Erythroblast (primary cell): ENCODE measurements at places on chromosomes 2 and 18.

DNA sequence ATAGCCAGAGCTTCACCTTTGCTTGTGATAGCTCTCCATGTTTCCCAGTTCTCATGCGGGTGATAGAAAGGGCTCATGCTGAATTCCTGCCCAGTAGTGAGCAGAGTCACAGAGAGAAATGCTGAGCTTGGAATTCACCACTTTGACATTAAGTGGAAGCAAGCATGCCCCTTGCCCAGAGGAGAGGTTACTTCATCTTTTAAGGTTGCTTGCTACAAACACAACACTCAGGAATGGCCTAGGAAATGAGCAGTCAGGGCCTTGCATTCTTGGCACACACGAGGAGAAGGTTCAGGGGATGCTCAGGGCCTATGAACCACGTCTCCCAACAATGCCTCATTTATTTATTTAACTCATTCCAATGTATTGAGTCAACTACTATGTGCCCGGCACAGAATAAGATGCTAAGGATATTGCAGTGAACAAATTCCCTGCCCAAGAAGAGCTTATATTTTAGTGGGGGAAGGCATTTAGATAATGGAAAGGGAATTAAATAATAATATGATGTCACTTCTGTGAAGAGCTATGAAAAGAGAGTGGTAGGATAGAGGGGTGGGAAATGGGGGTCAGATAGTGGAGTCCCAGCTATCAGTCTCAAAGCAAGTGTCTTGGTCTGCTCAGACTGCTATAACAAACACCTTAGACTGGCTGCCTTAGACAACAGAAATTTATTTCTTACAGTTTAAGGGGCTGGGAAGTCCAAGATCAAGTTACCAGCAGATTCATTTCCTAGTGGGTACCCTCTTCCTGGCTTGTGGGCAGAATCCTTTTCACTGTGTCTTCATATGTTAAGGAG lies 42.1 kb downstream of the DDX18 start:
- no peak for DNase-seq

GRCh38 chr2:165017966-165018596 lies 62.8 kb upstream of the SLC38A11 start:
- DNase-seq = no peak

- no peak for DNase-seq
These were observed 263.2 kb upstream of the CDH7 start for GRCh38 chr18:65487569-65487968.

DNA sequence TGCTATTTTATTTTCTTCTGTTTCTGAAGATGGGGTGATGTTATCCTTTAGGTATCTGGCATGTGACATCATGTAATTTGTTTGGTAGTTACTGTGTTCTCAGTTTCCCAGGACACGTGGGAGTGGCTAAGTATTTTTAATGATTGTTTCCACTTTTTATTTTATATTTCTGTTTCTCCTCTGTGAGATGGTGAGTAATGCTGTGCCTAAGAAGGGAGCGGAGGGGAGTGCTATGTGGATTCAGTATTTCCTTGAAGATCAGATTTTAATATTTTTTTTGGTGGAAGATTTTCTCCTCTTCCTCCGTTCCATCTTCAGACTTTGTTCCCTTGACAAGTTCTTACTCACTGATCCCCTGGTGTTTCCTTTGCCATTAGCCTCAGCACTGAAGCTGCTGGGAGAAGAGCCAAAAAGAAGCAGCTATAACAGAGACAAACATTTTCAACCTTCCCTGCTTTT lies 180.0 kb upstream of the MMADHC start:
- no peak for DNase-seq

DNA sequence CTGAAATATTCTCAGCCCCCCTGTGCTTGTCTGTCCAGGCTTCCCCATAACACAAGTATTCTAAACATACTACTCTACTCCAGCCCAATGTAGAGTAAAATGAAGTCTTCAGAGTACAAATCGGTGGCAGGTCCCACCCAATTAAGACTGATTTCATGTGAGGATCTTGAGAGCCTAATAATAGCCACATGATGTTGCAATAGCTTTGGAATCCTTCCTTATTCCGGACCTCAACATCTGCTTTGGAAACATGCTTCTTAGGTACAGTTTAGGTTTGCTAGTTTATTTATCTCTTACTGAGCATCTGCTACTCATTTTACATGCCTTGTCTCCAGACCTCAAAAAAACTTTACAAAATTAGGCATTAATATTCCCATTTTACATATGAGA lies 207.3 kb upstream of the RAB6C start:
- no peak for DNase-seq

GRCh38 chr2:229798446-229799155 lies 84.2 kb upstream of the DNER start:
- no peak for DNase-seq

- DNase-seq = no peak
These were observed 136.8 kb downstream of the RDH14 start for GRCh38 chr2:18423636-18424035.

DNA sequence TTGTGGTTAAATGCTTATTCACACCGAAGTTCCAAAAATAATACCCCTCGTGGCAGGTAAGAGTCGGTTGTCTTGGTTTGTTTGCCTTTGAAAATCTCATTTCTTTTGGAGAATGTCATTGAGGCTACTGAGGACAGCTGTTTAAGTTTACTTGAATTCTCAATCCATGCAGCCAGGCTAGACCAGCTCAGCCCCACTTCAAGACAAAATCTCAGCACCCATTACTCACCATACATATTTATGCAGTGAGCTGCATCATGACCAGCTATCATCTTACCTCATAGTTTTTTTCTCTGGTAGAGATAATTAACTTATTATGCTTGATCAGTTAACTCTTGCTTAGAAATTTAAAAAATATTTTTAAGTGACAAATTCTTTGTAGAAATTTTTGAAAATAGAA lies 115.9 kb downstream of the HAUS1 start:
- no peak for DNase-seq

DNA sequence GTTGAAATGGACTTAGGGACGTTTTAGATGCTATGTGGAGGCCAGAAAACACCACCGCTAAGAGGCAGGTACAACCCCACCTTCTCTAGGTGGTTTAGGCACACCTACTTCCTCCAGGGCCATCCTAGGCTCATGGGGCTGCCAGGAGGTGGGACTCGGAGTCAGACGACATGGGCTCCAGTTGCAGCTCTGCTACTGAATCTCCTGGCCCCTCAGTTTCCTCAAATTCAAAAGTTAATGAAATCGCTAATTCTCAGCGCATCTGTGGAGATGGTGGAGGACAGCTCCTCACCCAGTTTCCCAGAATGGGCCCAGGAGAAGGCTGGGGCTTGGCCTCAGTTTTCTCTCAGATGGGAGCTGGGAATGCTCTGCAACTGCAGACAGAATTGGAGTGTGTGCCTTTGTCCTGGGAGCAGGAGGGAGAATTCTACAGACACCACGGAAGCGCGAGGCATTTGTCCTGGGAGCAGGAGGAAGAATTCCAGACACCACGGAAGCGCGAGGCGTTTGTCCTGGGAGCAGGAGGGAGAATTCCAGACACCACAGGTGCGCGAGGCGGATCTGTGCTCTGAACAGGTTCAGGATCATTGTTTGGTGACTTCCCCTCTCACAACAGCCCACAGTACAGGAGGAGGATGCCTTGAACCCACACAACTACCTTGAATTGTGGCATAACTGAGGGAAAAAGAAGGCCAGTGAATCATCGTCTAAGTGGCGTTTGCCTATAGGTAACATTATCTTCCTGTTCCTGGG lies 103.7 kb upstream of the PXDN start:
- DNase-seq = no peak

GRCh38 chr2:62415019-62415431 lies 91.0 kb downstream of the TMEM17 start:
- DNase-seq = no peak

GRCh38 chr2:209870067-209870466 lies 98.4 kb downstream of the UNC80 start:
- DNase-seq = no peak
